Cardiac muscle cell (in vitro differentiated cells and primary cell): ENCODE measurements at places on chromosomes 11 and 22.

DNA sequence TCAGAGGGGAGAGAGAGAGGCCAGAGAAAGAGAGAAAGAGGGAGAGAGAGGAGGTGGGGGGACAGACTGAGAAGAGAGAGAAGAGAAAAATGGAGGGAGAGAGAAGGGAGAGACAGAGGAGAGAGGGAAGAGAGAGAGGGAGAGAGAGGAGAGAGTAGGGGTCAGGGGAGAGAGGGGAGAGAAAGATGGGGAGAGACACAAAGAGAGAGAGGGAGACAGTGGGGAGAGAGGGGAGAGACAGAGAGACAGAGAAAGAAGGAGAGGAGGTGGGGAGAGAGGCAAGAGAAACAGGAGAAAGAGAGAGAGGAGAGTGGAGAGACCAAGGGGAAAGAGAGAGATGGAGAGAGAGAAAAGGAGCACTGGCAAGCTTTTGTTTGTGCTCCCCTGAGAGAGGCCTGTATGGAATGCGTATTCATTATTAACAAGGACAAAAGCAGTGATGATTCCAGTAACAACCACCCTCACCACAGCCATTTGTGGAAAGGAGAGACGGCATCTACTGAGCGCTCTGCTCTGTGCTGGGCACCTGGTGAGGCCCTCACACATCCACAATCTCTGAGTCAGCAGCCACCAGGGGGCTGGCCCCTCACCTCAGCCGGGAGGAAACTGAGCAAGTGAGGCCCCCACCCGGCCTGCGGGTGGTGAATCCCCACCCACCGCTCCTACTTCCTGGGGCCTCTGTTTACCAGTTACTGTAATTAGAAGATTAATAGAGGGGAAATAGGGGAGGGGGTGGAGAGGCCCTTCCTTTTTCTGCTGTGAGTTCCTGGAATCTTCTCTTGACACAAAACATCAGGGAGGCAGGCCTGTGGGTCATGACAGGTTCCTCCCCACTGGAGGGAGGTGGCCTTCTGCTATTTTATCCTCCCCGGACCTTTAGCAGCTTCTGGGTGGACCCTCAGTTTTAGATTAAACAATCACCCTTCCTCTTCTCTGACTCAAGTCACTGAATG is 14.6 kb upstream of the MIAT start:
- H3K36me3 ChIP-seq: no peaks in the 10 kb centered on the region
- H3K4me3 ChIP-seq: no peak overlapping the region
- H3K27ac ChIP-seq: no peak overlapping the region
- H3K4me1 ChIP-seq: peaks cover 6% of the 10 kb centered on the region
- H3K27me3 ChIP-seq: peaks cover 7% of the 10 kb centered on the region

DNA sequence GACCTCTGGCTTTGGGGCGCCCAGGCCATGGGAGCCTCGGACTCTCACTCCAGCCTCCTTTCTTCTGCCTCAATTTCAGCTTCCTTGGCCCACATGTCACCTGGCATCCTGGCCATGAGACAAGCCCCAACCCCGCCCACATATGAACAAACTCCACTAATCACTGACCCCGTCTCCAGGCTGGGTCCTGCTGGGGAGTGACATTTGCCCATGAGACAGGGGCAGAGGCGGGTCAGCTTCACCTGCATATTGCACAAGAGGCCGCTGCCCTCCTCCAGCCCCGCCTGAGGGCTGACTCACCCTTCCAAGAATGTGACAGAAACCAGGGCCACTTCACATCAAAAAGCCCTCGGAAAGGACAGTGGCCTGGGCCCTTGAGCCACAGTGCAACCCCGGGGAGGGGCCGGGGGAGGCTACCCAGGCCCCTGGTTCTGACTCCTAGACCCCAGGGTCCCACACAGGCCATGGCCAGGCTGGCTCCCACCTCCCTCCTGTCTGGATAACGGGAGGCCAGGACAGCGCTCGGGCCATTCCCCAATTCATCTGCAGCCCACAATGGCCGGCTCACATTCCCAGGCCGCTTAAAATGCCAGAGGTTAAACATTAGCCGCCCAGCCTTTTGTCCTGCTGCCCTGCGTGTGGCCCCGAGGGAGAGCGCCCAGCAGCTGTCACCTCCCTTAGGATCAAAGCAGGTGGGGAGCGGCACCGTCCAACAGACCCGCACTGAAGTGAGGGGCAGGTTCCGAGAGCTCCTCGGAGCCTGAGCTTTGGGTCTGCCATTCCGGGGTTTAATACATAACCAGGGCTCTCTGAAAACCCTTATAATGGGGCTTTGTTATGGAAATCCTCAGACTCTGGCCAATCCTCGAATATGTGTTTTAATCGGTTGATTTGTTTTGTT is 42.3 kb downstream of the TRMU start:
- DNase-seq: peak; percentile 88
- peaks cover 3% of the 10 kb centered on the region for H3K36me3 ChIP-seq
- H3K27me3 ChIP-seq: no peaks in the 10 kb centered on the region

DNA sequence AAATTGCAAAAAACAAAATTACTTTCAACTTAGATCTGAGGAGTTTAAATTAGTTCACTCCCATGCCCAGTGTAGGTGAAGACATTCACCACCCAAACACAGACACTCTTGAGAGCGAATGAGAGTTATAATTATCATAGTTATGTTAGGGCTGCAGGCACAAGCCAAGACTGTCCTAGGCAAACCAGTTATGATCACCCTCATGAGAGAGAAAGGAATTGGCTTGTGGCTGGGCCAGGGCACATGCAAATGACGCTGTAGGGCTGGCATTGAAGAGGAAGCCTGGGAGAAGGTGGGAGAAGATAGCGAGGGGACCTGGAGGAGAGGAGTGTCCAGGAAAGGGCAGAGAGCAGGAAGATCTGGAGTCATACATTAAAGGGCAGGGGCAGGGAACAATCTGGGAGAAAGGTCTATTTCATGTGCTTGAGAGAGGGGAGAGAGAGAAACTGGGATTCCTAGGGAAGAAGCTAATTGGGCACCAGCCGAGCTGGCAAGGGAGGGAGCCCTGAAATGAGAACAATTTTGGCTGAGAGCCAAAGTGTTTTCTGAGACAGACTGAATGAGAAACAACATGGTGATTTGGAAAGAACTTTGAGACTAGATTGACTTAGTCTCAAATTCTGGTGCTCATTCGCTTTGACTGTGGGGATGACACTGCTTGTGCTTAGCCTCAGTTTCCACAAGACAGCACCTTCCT is 279.9 kb downstream of the KIRREL3 start:
- H3K4me3 ChIP-seq: no peak overlapping the region
- no peak for DNase-seq
- H3K27ac ChIP-seq: no peak overlapping the region
- no peaks in the 10 kb centered on the region for H3K36me3 ChIP-seq

DNA sequence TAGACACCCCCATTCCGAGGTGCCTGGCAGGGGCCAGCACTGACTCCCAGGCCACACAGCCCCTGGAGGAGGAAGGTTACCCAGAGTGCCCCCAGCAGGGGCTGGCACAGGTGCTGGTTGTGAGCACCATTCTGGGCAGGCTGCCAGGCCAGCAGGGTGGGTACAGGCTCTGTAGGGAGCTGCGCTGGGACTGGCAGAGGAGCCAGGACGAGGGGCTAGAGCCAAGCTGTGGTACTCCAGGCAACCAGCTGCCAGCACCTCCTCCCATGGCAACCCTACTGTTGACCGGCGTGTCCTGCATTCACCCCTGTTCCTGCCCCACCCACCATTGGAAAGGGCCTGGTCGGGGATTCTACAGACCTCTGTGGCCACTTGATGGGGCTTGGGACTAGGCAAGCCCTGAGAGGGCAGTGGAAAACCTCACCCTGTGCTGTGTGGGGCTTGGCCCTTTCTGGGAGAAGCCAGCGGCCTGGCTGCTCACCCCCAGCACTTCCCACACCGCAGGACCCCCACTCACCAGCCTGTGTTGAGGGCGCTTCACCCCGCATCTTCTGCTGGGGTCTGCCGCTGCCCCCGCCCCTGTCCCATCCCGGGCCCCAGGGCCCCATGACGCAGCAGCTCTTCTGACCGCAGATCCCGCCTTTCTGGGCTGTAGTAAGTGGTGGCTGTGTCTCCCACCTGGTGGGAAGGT is 1.9 kb downstream of the CLDN5 start:
- no peak overlapping the region for H3K4me3 ChIP-seq
- peaks cover 46% of the 10 kb centered on the region for H3K27me3 ChIP-seq

- no peak overlapping the region for H3K27ac ChIP-seq
- no peak for DNase-seq
- no peak overlapping the region for H3K4me3 ChIP-seq
- H3K27me3 ChIP-seq: no peaks in the 10 kb centered on the region
- peaks cover 5% of the 10 kb centered on the region for H3K4me1 ChIP-seq
- H3K36me3 ChIP-seq: no peaks in the 10 kb centered on the region
Measured at GRCh38 chr11:47661245-47661644, 18.9 kb upstream of the MTCH2 start.

- no peaks in the 10 kb centered on the region for H3K36me3 ChIP-seq
- no peaks in the 10 kb centered on the region for H3K4me1 ChIP-seq
- no peaks in the 10 kb centered on the region for H3K27me3 ChIP-seq
- DNase-seq: no peak
- no peak overlapping the region for H3K4me3 ChIP-seq
Measured at GRCh38 chr11:5277807-5278382, 8.2 kb upstream of the HBE1 start.

- H3K36me3 ChIP-seq: no peaks in the 10 kb centered on the region
- H3K4me3 ChIP-seq: no peak overlapping the region
- no peaks in the 10 kb centered on the region for H3K27me3 ChIP-seq
- H3K4me1 ChIP-seq: peaks cover 8% of the 10 kb centered on the region
- DNase-seq: no peak
Measured at GRCh38 chr11:75598264-75598663, 36.2 kb downstream of the SERPINH1 start.

- no peaks in the 10 kb centered on the region for H3K27me3 ChIP-seq
- no peak overlapping the region for H3K4me3 ChIP-seq
- H3K27ac ChIP-seq: no peak overlapping the region
Measured at GRCh38 chr22:21100149-21101032, 54.6 kb downstream of the LRRC74B start.

GRCh38 chr11:45043755-45044475 is 93.2 kb upstream of the TP53I11 start:
- DNase-seq: no peak
- no peaks in the 10 kb centered on the region for H3K36me3 ChIP-seq
- H3K4me3 ChIP-seq: no peak overlapping the region
- H3K4me1 ChIP-seq: peaks cover 4% of the 10 kb centered on the region
- H3K27me3 ChIP-seq: no peaks in the 10 kb centered on the region
- H3K27ac ChIP-seq: no peak overlapping the region

- no peak for DNase-seq
- no peaks in the 10 kb centered on the region for H3K27me3 ChIP-seq
- H3K27ac ChIP-seq: no peak overlapping the region
- no peak overlapping the region for H3K4me3 ChIP-seq
- no peaks in the 10 kb centered on the region for H3K4me1 ChIP-seq
- no peaks in the 10 kb centered on the region for H3K36me3 ChIP-seq
Measured at GRCh38 chr11:120057028-120057330, 80.9 kb downstream of the TRIM29 start.

GRCh38 chr11:17293311-17293710 is 16.8 kb downstream of the NUCB2 start:
- H3K36me3 ChIP-seq: peaks cover 5% of the 10 kb centered on the region
- H3K4me3 ChIP-seq: no peak overlapping the region
- no peaks in the 10 kb centered on the region for H3K4me1 ChIP-seq
- no peaks in the 10 kb centered on the region for H3K27me3 ChIP-seq
- no peak overlapping the region for H3K27ac ChIP-seq
- DNase-seq: no peak

DNA sequence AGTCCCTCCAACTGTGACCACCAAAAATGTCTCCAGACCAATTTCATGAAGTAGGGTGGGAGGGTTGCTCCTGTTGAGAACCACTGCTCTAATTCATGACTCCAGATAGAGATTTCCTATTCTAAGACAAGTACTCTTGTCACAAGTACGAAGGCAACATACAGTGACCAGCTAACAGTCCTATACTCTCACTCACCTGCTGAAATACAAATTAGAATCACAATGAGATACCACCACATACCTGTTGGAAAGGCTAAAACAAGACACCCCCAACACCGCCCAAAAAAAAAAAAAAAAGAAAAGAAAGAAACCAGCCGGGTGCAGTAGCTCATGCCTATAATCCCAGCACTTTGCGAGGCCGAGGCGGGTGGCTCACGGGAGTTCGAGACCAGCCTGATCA is 310.5 kb downstream of the SWAP70 start:
- H3K27ac ChIP-seq: no peak overlapping the region
- H3K4me3 ChIP-seq: no peak overlapping the region
- H3K36me3 ChIP-seq: no peaks in the 10 kb centered on the region
- no peak for DNase-seq
- no peaks in the 10 kb centered on the region for H3K27me3 ChIP-seq
- H3K4me1 ChIP-seq: peaks cover 16% of the 10 kb centered on the region

DNA sequence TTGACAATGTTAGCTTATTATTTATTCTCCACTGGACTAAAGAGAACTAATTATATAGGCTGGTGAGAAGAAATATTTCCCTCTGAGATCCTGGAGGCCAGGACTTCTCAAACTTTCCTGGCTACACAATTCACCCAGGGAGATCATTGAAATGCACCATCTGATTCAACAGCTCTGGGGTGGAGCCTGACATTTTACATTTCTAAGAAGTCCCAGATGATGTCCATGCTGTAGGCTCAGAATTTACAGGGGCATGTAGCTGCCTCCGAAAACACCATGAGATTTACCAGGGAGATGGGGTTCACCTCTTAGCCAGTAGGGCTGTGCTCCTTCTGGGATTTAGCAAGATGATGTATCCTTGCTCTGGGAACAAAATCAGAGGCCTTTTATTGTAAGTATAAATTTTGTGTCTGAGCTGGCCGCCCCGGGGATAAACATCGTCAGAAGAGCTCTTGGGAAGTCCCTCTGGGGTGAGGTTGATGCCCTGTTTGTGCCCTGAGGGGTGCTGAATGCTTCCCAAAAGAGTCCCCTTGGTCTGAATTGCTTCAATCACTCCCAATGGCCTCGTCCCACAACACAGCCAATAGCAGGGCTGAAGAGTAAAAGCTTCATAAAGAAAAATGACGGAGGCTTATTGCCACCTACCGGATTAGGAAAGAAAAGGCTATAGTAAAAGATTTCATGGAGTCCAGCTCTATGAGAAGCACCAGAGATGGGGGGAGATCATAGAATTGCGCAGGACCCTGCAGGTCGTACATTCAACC is 33.4 kb upstream of the API5 start:
- no peak overlapping the region for H3K27ac ChIP-seq
- DNase-seq: peak; percentile 19
- no peak overlapping the region for H3K4me3 ChIP-seq

- H3K27ac ChIP-seq: no peak overlapping the region
- no peaks in the 10 kb centered on the region for H3K27me3 ChIP-seq
- H3K4me3 ChIP-seq: no peak overlapping the region
- DNase-seq: no peak
- H3K4me1 ChIP-seq: no peaks in the 10 kb centered on the region
- no peaks in the 10 kb centered on the region for H3K36me3 ChIP-seq
Measured at GRCh38 chr11:2424811-2425495, 19.4 kb downstream of the TRPM5 start.

- no peaks in the 10 kb centered on the region for H3K36me3 ChIP-seq
- no peaks in the 10 kb centered on the region for H3K27me3 ChIP-seq
- no peak for DNase-seq
- no peak overlapping the region for H3K27ac ChIP-seq
- no peaks in the 10 kb centered on the region for H3K4me1 ChIP-seq
Measured at GRCh38 chr11:101288392-101288791, 158.8 kb upstream of the PGR start.
